ENCODE measurements at places on chromosomes 4 and X. TPM values are rescaled to one million over a fixed set of nuclear protein-coding genes. Genes with fewer than 3 reads are reported as not detected.

Gene P2RY4
- total RNA-seq: 0.64 TPM

Gene IL13RA2
- total RNA-seq: not detected

Gene FRAS1
- 2.4 TPM for total RNA-seq

Gene TAF7L
- 1.2 TPM for total RNA-seq

Gene RBM46
- not detected for total RNA-seq

Gene HAND2
- total RNA-seq: 20.3 TPM

Gene TMSB15A
- total RNA-seq: 0.88 TPM

Gene RAB41
- not detected for total RNA-seq

Gene DCLK2
- 0.29 TPM for total RNA-seq

Gene DKK2
- total RNA-seq: 25.0 TPM

Gene SSX2
- total RNA-seq: not detected

Gene HSFX1
- total RNA-seq: not detected

DNA sequence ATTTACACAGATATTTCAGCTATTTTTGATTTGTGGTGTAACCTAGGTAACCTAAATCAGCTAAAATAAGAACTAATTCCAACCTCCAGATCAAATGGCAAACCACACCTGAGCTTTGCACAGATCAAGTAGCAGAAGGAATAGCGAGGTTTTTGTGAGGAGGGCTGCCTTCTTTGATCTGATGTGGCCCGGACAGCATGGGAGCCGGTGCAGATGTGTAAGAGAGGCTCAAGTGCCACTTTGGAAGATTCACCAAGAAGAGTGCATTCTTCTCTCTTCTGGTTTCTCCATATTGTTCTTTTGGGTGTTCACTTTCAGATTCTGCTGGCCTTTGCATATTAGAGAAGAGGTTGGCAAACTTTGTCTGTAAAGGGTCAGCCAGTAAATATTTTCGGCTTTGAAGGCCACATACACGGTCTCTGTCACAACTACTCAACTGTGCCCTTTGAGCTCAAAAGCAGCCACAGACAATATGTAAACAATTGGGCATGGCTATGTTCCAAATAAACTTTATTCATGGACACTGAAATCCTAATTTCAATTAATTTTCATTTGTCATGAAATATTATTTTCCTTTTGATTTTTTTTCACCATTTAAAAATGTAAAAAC is 78.9 kb upstream of the FAM9C start:
- no peak overlapping the region for H3K4me3 ChIP-seq
- no peak overlapping the region for H3K27ac ChIP-seq
- DNase-seq: no peak
- H3K36me3 ChIP-seq: no peaks in the 10 kb centered on the region

DNA sequence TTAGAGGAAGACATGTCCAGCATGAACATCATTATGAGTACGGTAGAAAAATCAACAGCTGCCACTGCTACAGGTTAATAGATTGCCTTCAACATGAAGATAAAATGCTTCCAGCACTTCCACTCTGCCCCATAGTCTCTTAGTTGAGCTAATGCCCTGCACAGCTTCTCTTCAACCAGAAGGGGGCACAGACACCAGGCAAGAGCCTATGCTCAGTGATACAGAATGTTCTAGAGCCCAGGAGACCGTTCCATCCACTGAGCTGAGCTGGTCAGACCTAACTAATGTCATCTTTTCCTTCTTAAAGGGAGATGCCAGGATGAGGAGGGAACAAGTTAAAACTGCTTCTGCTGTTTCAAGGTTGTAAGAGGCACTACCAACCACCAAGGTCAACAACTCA is 42.2 kb downstream of the SMIM10L2A start:
- no peaks in the 10 kb centered on the region for H3K36me3 ChIP-seq
- no peaks in the 10 kb centered on the region for H3K4me1 ChIP-seq
- no peaks in the 10 kb centered on the region for H3K27me3 ChIP-seq
- no peak for DNase-seq

- H3K4me3 ChIP-seq: no peak overlapping the region
- H3K27me3 ChIP-seq: peaks cover 5% of the 10 kb centered on the region
- H3K27ac ChIP-seq: no peak overlapping the region
- no peaks in the 10 kb centered on the region for H3K36me3 ChIP-seq
- DNase-seq: no peak
- H3K4me1 ChIP-seq: no peaks in the 10 kb centered on the region
Observed at GRCh38 chr4:164116286-164116685, 621.8 kb downstream of the TMA16 start.

DNA sequence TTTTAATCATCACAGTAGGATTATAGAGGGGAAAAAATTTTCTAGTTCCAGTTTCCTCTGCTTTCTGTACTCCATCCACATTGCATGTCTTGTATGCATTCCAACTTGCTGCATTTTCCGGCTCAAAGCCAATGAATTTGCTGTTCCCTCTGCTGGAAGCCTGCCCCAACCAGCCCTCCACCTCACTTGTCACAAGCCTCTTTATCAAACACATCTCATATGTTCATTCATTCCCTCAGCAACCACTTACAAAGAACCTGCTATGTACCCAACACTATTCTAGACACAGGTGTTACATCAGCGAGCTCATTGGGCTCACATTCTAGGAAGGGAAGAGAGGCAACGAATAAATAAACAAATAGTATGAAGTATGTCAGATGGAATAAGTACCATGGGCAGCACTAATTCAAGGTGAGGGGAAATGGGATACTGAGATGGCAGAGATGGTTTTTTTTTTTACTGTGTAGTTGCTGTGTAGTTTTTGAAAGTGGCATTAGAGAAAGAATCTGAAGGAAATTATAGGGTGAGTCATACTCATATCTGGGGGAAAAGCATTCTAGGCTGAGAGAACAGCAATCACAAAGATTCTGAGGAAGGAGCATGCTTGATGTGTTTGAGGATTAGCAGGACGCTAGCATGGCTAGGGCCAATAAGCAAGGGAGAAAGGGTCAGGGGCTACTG is 332.5 kb downstream of the PDGFC start:
- no peak overlapping the region for H3K4me3 ChIP-seq
- no peaks in the 10 kb centered on the region for H3K36me3 ChIP-seq
- no peak for DNase-seq
- H3K27me3 ChIP-seq: no peaks in the 10 kb centered on the region
- H3K4me1 ChIP-seq: no peaks in the 10 kb centered on the region

DNA sequence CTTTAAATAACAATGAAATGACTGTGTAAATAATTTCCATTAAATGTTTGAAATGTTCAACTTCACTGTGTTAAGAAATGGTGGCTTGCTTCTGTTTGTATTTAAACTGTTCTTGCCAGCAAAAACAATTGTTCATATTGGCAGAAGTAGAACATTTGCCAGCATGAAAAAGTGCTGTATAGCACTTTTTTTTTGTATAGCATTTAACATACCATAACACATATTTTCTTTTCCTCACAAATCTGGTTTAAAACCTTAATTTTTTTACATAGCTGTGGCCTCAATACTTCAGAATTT is 94.1 kb downstream of the COX18 start:
- no peak for DNase-seq
- H3K27ac ChIP-seq: no peak overlapping the region
- no peaks in the 10 kb centered on the region for H3K27me3 ChIP-seq
- no peak overlapping the region for H3K4me3 ChIP-seq
- no peaks in the 10 kb centered on the region for H3K36me3 ChIP-seq
- H3K4me1 ChIP-seq: no peaks in the 10 kb centered on the region

- DNase-seq: no peak
- no peaks in the 10 kb centered on the region for H3K36me3 ChIP-seq
Observed at GRCh38 chrX:10855845-10856244, 235.5 kb upstream of the MID1 start.

DNA sequence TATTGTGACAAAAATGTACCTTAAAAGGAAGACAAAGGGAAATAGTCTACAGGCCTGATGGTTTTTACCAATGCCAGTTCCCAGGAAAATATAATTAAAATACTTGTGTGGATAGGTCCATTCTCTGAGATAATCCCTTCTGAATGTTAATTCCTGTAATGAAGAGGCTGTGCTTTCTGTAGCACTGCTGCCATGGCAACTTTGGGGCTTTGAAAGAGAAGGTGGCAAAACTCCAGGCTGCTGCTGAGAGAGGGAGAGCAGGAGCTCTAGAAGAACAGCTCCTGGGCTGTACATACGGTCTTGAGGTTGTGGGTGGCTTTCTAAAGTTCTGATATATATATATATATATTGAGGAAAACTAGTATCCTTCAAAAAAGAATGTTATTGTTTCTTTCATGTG is 125.4 kb downstream of the PDLIM5 start:
- no peaks in the 10 kb centered on the region for H3K27me3 ChIP-seq
- no peak overlapping the region for H3K4me3 ChIP-seq
- peak; percentile 62 for DNase-seq
- H3K4me1 ChIP-seq: peaks cover 5% of the 10 kb centered on the region

DNA sequence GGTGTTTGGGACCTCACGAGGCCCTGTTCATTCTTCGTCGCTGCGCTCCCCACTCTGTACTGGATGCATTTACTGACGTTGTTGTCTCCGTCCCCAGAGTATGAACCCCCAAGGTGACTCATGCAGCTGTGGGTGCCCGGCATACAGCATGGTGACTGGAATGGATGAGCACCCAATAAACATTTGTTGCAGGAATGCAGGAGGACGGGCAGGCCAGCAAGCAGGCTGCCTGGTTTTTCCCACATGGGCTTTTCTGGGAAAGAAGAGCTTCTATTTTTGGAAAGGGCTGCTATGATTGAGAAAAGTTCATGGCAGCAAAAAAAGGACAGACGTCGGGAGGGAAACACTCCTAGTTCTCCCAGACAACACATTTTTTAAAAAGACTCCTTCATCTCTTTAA is 893 bp upstream of the SOD3 start:
- no peaks in the 10 kb centered on the region for H3K36me3 ChIP-seq
- no peaks in the 10 kb centered on the region for H3K27me3 ChIP-seq

GRCh38 chrX:129800186-129800585 is 20.4 kb downstream of the SASH3 start:
- H3K27ac ChIP-seq: no peak overlapping the region
- H3K4me1 ChIP-seq: no peaks in the 10 kb centered on the region
- H3K36me3 ChIP-seq: no peaks in the 10 kb centered on the region
- no peak for DNase-seq
- no peak overlapping the region for H3K4me3 ChIP-seq

GRCh38 chr4:99885063-99885664 is 9.1 kb downstream of the LAMTOR3 start:
- H3K4me1 ChIP-seq: no peaks in the 10 kb centered on the region
- no peak for DNase-seq
- H3K4me3 ChIP-seq: no peak overlapping the region
- peak overlapping the region; percentile 2 for H3K27ac ChIP-seq

GRCh38 chrX:34365471-34365870 is 233.4 kb upstream of the FAM47A start:
- no peaks in the 10 kb centered on the region for H3K36me3 ChIP-seq
- no peak overlapping the region for H3K27ac ChIP-seq
- H3K27me3 ChIP-seq: no peaks in the 10 kb centered on the region
- H3K4me1 ChIP-seq: no peaks in the 10 kb centered on the region

DNA sequence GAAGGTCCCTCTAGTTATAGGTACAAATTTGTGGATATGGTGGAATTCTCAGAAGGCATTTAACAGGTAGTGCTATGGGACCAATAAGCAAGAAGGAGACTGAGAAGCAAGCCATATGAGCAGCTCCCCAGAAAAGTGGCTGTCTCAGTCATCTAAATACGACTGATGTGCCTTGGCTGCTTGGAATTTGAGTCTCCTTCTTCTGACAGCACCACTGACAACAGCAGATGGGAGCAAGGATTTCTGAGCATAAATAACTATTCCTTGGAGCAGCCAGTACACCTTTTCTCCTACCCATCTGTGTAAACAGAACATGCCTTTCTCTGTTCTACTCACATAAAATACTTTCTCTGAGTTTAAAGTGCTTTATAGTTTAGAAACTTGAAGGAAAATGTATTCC is 196.2 kb downstream of the GABRG1 start:
- DNase-seq: no peak
- no peaks in the 10 kb centered on the region for H3K27me3 ChIP-seq
- no peak overlapping the region for H3K4me3 ChIP-seq
- no peak overlapping the region for H3K27ac ChIP-seq

GRCh38 chrX:154481911-154482601 is 3.0 kb upstream of the LAGE3 start:
- DNase-seq: no peak
- H3K4me1 ChIP-seq: peaks cover 3% of the 10 kb centered on the region
- H3K27me3 ChIP-seq: no peaks in the 10 kb centered on the region

- H3K4me3 ChIP-seq: no peak overlapping the region
- no peak for DNase-seq
- H3K36me3 ChIP-seq: no peaks in the 10 kb centered on the region
- no peak overlapping the region for H3K27ac ChIP-seq
- H3K27me3 ChIP-seq: no peaks in the 10 kb centered on the region
Observed at GRCh38 chr4:57265831-57266582, 155.8 kb upstream of the IGFBP7 start.

GRCh38 chrX:2692221-2693112 is 1.4 kb downstream of the CD99 start:
- H3K36me3 ChIP-seq: no peaks in the 10 kb centered on the region
- peaks cover 29% of the 10 kb centered on the region for H3K4me1 ChIP-seq
- H3K27me3 ChIP-seq: no peaks in the 10 kb centered on the region
- H3K4me3 ChIP-seq: peak overlapping the region; percentile 68

GRCh38 chr4:7715271-7716009 is 224.2 kb downstream of the AFAP1 start:
- H3K27ac ChIP-seq: no peak overlapping the region
- no peaks in the 10 kb centered on the region for H3K36me3 ChIP-seq
- H3K4me3 ChIP-seq: no peak overlapping the region
- H3K27me3 ChIP-seq: no peaks in the 10 kb centered on the region
- no peaks in the 10 kb centered on the region for H3K4me1 ChIP-seq

GRCh38 chr4:7276515-7276914 is 84.2 kb downstream of the SORCS2 start:
- peak; percentile 43 for DNase-seq
- H3K4me3 ChIP-seq: no peak overlapping the region
- no peaks in the 10 kb centered on the region for H3K27me3 ChIP-seq
- H3K4me1 ChIP-seq: no peaks in the 10 kb centered on the region
- H3K27ac ChIP-seq: no peak overlapping the region
- no peaks in the 10 kb centered on the region for H3K36me3 ChIP-seq

- no peak overlapping the region for H3K4me3 ChIP-seq
Observed at GRCh38 chrX:38626296-38626695, 65.0 kb downstream of the TSPAN7 start.

DNA sequence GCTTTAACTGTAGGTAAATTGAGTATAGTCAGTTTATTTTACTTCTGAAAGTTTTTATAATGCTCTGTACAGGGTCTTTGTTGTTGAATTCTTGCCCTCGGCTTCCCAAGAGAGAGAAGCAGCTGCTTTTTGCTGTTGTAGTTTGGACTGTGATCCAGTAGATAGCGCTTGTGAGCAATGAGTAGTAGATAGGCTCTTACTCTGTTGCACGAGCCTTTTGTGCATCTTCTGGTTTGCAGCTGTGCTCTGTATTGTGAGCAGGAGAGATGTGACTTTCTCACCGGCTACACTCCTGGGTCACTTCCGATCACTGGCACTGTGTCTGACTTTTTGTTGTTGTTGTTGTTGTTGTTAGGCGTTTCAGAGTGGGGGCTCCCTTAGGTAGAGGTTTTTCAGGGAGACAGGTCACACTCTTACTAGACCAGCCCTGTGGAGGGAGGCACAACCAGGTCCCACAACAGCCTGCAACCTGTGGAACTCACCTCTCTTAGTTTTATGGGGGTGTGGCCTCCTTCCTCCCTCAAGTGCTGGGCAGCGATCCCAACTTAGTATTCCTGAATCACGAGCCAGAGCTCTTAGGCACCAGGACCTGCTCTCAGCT is 822.1 kb upstream of the GALNTL6 start:
- H3K36me3 ChIP-seq: no peaks in the 10 kb centered on the region
- DNase-seq: no peak
- no peak overlapping the region for H3K27ac ChIP-seq
- H3K4me1 ChIP-seq: no peaks in the 10 kb centered on the region
- no peak overlapping the region for H3K4me3 ChIP-seq

Data from uterus (tissue), 4 donors.